ENCODE measurements at places on chromosomes 6 and 20.
A peak's percentile ranks its signal among the peaks of the same experiment; 100 is the strongest.

DNA sequence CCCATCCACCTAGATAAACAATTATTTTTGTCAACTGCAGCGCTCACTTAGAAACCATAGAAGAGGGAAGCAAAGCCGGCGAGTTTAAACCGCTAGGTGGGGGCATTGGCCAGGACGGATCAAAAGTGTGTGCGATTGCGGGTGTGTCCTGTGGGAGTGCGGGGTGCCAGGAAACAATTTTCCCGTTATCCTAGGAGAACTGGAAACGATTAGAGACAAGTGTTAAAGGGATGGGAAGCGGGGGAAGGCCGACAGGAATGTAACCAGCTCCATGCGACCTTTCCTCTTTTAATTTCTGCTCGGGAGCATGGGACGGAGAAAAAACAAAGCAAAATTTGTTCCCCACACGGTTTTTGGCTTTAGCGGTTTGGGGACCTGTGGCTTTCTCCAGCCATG is 2.8 kb upstream of the HTR1B start:
- DNase-seq, result no peak

DNA sequence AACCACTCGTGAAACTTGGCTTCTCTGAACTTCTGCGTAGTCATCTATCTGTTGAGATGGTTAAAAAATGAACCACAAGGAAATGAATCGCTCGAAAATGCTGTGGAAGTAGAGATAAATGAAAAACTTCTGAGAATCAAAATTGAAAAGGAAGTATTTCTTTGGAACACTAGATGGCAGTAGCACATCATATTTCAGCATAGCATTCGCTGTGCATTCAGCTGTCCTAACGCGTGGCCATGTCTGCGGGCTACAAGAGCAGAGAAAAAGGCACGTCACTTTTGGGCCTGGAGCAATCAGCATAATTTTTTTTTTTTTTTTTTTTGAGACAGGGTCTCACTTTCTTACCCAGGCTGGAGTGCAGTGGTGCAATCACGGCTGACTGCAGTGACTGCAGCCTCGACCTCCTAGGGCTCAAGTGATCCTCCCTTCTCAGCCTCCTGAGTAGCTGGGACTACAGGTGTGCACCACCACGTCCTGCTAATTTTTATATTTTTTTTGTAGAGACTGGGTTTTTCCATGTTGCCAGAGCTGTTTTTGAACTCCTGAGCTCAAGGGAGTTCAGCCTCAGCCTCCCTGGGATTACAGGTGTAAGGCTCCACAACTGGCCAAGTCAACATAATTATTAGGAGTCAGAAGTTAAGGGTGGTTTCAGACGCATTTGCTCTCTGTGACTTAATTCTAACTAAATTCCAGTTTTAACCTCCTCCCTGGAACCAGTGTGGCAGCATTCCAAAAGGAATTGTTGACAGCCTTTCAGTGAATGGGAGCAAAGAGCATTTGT is 8.8 kb upstream of the PERP start:
- peak; percentile 53 for DNase-seq

GRCh38 chr6:91023529-91023928 is 436.7 kb upstream of the MAP3K7 start:
- no peak for DNase-seq

DNA sequence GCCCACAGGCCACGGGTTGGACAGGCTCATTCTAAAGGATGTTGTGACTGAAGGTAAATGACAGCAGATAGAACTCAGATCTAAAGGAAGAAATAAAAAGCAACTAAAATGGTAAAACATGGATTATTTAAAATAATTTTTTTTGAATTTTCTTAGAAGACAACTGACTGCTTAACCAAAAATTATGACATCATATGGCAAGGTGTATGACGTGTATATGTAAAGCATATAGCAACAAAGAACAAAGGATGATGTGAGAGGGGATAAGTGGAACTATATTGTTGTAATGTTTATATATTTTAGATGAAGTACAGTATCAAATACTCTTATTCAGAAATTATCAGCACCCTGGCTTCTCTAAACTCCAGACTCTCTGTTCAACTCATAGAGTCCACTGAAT is 38.6 kb downstream of the NPEPL1 start:
- no peak for DNase-seq

DNA sequence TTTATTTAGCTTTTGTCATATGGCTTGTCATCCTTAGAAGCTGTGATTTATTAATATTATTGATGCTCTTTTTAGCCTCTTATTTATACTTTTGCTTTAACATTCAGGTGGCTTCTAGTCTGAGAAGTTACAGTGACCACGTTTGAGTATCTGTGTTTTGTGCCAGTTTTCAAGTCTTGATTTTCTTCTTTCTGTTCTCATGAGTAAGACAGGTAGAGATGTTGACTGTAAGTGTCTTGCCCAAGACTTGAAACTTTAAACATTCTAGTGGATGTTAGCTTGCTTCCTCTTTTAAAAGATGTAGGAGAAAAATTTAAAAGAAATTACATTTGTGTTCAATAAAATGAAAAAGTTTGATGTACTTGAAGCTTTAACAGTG is 122.6 kb downstream of the LRRC1 start:
- no peak for DNase-seq

- no peak for DNase-seq
Measured at GRCh38 chr20:59987135-59987534, 28.9 kb downstream of the CDH26 start.

GRCh38 chr20:64145458-64146300 is 18.6 kb upstream of the MYT1 start:
- no peak for DNase-seq

- DNase-seq, result peak; percentile 15
Measured at GRCh38 chr6:11975353-11975977, 36.6 kb upstream of the HIVEP1 start.

GRCh38 chr20:31695849-31696804 is 26.5 kb downstream of the BCL2L1 start:
- no peak for DNase-seq

DNA sequence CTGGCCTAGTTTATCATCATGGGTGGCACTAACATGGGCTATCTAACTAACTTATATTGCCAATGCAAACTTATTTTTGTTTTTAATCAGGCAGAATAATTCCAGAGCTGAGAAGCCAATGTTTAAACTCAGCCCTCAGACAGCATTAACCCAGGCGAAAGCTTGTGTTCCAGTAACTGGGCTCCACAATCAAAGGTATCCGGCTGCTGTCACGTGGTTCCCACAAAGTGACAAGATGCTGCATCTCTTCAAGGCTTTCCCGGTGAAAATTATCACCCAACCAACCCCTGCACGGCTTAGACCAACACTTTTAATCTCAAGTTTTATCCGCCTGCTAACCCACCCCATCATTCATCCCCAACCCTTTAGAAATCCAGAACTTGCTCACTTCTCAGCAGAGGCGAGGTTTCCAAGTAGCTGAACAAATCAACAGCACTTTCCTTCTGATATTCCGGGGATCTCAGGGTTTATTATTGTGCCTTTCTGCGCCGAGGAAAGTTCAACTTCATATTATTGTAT is 885 bp downstream of the MTCL3 start:
- no peak for DNase-seq

- DNase-seq, result no peak
Measured at GRCh38 chr6:113488812-113489685, 368.1 kb upstream of the MARCKS start.

DNA sequence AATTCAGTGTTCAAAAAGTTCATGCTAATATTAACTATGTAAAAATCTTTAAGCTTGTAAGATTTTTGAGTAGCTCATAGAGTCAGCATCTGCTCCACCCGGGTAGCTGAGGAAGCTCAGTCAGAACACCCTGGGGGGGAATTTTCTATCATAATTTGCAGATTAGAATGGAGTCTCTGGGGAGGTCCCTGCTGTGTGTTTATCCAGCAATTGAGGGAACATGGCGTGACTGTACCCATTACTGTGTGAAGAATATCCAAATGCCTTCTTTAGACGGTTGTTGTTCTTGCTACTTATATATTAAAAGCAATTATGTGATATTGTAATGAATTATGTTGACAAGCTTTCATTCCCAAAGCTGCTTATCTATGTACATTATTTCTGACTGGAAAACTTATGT is 64.8 kb downstream of the AIG1 start:
- DNase-seq, result no peak

DNA sequence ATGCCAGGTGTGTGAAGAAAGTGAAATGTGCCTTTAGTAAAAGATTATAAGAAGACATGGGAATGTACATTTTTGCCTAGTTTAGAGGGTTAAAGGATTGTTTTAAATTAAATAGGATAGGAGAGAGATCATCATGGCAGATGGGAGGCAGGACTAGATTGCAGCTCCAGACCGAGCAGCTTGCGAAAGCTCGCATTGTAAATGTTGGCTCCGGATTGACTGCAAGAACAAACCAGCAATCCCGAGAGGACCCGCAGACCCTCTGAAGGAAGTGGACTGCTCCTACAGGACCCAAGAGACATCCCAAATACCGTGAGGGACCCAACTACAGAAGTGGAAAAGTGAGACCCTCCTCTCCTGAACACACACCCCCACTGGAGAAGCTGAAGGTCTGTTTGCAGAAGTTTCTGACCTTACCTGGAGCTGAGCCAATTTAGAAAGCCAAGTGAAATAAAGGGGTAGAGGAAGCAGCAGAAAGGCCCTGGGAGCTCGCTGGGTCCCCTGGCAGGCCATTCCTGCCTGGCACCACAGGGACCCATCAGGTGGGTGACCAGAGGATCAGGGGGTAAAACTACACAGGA is 30.0 kb upstream of the TPD52L1 start:
- DNase-seq, result no peak

DNA sequence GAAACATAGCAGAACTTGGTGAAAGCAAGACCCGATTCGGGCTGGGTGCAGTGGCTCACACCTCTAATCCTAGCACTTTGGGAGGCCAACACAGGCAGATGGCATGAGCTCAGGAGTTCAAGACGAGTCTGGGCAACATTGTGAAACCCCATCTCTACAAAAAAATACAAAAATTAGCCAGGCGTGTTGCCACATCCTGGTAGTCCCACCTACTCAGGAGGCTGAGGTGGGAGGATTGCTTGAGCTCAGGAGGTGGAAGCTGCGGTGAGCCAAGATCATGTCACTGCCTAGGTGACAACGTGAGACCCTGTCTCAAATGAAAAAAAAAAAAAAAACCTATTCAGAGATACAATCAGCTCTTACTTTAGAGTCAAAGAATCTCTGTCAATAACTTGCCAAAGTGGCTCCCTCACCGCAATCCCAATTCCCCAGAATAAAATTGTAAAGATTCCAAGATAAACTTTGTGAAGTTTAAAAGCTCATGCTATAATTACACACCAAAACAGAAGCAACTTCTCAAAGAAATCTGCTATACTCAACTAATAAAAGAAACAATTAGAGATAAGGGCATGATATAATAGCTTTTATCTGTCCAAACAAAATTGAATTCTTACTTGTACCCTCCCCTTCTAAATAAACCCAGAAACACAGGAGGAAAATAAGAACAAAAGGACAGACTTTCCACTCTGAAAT is 33.6 kb downstream of the CDK19 start:
- DNase-seq, result no peak

- DNase-seq, result no peak
Measured at GRCh38 chr6:144036064-144036834, 28.2 kb upstream of the PLAGL1 start.

DNA sequence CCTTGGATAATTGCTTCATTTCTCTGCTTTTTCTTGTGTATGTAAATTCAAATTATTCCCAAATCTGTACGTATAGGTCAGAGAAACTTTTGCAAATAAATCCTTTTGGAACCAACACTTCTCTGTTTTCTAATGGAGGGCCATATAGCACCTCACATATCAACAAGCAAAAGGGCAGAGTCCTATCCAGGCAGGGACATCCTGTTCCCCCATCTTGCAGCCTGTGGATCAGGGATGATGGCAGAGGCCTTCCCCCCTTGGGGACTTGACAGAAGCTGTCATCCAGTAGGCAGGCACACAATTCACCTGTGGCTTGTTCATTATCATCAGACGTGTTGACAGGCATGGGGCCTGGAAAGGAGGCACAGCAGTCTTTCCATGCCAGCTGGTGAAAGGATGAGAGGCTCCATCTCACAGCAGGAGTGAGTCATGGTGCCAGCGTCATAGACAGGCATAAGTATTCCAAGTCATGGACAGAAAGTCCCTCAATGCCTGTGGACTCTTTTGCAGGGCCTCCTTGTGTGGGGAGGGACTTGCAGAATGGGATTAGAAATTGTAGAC is 31.8 kb upstream of the PLEKHG1 start:
- no peak for DNase-seq

GRCh38 chr6:14068133-14068532 is 49.4 kb upstream of the CD83 start:
- DNase-seq, result no peak

DNA sequence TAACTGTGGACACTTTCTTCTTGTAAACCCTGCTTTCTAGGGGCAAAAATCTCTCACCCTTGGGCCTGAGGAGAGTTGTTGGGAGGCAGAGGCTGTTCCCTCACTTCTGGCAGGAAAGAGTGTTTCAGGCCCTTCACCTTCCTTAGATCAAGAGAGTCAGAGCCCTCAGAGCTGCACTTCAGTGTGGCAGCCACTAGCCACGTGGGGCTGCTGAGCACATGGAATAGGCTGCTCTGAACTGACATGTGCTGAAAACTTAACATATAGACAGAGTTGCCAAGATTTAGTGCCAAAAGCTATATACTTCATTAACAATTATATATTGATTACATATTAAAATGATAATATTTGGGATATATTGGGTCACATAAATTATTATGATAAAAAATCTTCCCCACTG is 4.4 kb upstream of the LMBRD1 start:
- no peak for DNase-seq

- DNase-seq, result no peak
Measured at GRCh38 chr6:12286373-12287110, 3.6 kb upstream of the EDN1 start.

DNA sequence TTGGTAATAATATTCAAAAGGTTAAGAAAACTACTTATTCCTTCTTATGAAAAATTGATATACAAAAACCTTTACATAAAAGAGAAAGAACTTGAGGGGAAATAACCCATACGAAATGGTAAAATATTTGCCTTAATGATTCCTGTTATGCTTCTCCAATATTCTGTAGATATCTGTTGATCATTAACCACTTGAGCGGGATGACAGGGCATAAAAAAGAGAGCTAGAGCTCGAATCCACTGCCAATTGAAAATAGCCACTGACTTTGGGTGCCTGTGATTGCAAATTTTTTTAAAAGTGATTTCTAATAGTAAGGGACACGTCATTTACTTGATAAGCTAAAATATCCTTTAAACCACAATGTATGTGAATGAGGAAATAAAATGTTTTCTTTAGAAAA is 188.1 kb downstream of the MOXD1 start:
- DNase-seq, result no peak
